ENCODE measurements at places on chromosomes 11 and 22. TPM values are rescaled to one million over a fixed set of nuclear protein-coding genes. Genes with fewer than 3 reads are reported as not detected.

DNA sequence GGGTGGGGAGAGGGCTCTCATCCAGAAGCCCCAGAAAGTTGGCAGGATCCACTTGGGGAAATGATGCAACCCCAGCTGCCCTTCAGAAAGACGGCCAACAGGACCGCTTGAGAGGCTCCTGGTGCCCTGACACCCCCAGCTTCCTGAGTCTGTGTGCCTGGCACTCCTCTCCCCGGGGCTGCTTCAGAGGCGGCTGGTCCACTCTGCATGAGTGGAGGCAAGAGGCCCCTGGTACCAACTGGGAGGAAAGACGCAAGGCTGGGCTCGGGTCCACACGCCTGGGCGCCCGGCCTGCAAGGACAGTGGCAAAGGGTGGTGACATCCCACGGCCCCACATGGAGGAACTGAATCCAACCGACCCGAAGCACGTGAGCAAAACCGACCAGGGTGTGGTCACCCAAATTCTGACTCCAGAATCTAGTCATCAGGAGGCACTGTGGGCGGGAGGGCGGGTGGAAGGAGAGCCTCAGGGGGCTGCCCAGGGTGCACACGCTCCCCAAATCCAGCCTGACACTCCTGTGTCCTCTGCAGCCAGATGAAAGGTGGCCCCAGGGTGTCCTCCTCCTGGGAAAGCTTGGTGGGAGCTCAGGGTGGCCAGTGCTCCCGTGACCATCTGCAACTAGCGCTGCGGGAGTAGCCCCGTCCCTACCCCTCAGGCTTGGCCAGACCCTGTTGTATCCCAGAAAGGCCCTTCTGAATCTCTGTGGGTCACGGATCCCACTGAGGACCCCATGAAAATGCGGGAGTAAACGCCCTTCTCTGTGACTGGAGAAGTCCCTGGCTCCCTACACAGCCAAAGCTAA lies 3.7 kb downstream of the RNH1 start:
- peaks cover 26% of the 10 kb centered on the region for H3K36me3 ChIP-seq
- no peak for DNase-seq
- no peak overlapping the region for H3K27ac ChIP-seq

- H3K27me3 ChIP-seq: no peaks in the 10 kb centered on the region
- H3K4me1 ChIP-seq: no peaks in the 10 kb centered on the region
- H3K27ac ChIP-seq: no peak overlapping the region
- DNase-seq: no peak
- H3K4me3 ChIP-seq: no peak overlapping the region
- H3K36me3 ChIP-seq: no peaks in the 10 kb centered on the region
These were observed 15.3 kb downstream of the POU2AF2 start for GRCh38 chr11:111260811-111261210.

DNA sequence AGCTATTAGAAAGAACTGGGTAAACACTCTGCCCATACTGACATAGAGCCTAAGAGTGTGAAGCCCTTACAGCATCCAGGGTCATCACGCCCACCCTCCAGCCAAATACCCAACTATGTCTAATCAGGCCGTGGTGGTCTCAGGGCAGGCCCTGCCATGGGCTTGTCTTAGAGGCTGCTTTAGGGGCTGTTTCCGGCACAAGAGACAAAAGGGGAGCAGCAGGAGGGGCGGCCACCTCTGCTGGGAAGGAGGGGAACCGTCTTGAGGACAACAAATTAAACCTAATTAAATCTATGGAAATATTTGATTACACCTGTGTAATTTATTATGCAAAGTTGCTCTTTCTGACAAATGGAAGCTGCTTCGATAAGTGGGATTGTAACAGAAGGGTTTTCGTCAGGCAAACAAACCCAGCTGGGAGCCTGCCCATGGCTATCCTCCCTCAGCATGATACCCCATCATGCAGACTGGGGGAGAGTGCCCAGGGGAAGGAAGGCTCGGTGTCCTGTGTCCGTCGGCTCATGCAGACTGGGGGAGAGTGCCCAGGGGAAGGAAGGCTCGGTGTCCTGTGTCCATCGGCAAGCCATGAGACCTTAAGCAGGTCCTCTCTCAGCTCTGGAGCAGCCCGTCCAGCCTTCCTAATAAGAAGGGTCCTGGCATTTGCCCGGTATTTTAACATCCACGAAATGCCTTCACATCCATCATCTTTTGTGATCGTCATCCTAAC lies 163.6 kb upstream of the B3GAT1 start:
- H3K27me3 ChIP-seq: no peaks in the 10 kb centered on the region
- H3K4me1 ChIP-seq: no peaks in the 10 kb centered on the region
- no peaks in the 10 kb centered on the region for H3K36me3 ChIP-seq
- DNase-seq: no peak

GRCh38 chr11:103536335-103536722 lies 427.1 kb downstream of the DYNC2H1 start:
- no peak for DNase-seq
- H3K27me3 ChIP-seq: no peaks in the 10 kb centered on the region
- no peaks in the 10 kb centered on the region for H3K36me3 ChIP-seq

The ZNF215 gene
- 1.2 TPM for total RNA-seq

DNA sequence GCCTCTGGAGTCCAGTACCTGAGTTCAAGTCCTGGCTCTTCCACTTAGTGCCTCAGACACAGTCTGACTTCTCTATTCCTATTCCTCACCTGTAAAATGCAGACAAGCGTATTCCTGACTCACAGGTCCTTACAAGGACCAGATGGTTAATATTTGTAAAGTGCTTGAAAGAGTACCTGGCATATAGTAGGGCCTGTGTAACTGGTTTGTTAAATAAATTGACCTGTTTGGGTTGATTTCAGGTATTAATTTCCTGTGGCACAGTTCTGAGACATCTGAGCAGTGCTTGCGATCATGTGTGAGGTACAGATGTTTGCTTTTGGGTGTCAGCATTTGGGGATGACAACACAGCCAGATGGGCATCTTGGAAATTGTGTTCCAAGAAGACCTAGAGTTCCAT lies 127.5 kb downstream of the APIP start:
- H3K4me1 ChIP-seq: peaks cover 10% of the 10 kb centered on the region
- no peaks in the 10 kb centered on the region for H3K36me3 ChIP-seq
- DNase-seq: peak; percentile 8
- no peak overlapping the region for H3K27ac ChIP-seq
- no peak overlapping the region for H3K4me3 ChIP-seq

- H3K36me3 ChIP-seq: peaks cover 9% of the 10 kb centered on the region
- H3K27me3 ChIP-seq: no peaks in the 10 kb centered on the region
- no peak overlapping the region for H3K4me3 ChIP-seq
- no peak overlapping the region for H3K27ac ChIP-seq
- H3K4me1 ChIP-seq: peaks cover 10% of the 10 kb centered on the region
- DNase-seq: no peak
These were observed 17.1 kb downstream of the MARK2 start for GRCh38 chr11:63855975-63856374.

The FGF3 gene
- total RNA-seq: not detected

The CCDC73 gene
- 0.09 TPM for total RNA-seq

GRCh38 chr11:75307058-75307457 lies 44.4 kb downstream of the ARRB1 start:
- no peak for DNase-seq
- peaks cover 49% of the 10 kb centered on the region for H3K4me1 ChIP-seq
- no peak overlapping the region for H3K4me3 ChIP-seq
- peak overlapping the region; percentile 86 for H3K27ac ChIP-seq
- H3K36me3 ChIP-seq: no peaks in the 10 kb centered on the region

Data from lung (tissue), 17 donors.